Caco-2 (cell line): ENCODE measurements at places on chromosomes 11 and 22. TPM values are rescaled to one million over a fixed set of nuclear protein-coding genes. Genes with fewer than 3 reads are reported as not detected.

NDUFC2 gene
- total RNA-seq = 732 and 805 TPM in 2 replicates

FXYD6 gene
- 0.86 and 1.0 TPM in 2 replicates for total RNA-seq

VWCE gene
- 17.7 and 18.6 TPM in 2 replicates for total RNA-seq

SCGB1A1 gene
- not detected in 2 replicates for total RNA-seq

TH gene
- not detected in 2 replicates for total RNA-seq

OR8G5 gene
- not detected in 2 replicates for total RNA-seq

IRAG1 gene
- 0.35 and 0.64 TPM in 2 replicates for total RNA-seq

C22orf42 gene
- not detected in 2 replicates for total RNA-seq

SCGB2A2 gene
- total RNA-seq = not detected in 2 replicates

MS4A15 gene
- not detected in 2 replicates for total RNA-seq

SCN3B gene
- total RNA-seq = 0.77 and 0.82 TPM in 2 replicates

KRTAP5-1 gene
- not detected in 2 replicates for total RNA-seq

H19 gene
- 1.5 TPM in 2 replicates for total RNA-seq

THRSP gene
- total RNA-seq = 0.25 TPM in 1 of 2 replicates, not detected in the other

CFAP300 gene
- 2.2 and 3.9 TPM in 2 replicates for total RNA-seq
